ENCODE measurements at places on chromosomes 6 and 20.

- no peak overlapping the region for H3K4me3 ChIP-seq
- no peak for DNase-seq
- peaks cover 2% of the 10 kb centered on the region for H3K27me3 ChIP-seq
- H3K27ac ChIP-seq, result no peak overlapping the region
- H3K4me1 ChIP-seq, result no peaks in the 10 kb centered on the region
Measured at GRCh38 chr20:54995553-54995952, 520.2 kb downstream of the DOK5 start.

- no peaks in the 10 kb centered on the region for H3K4me1 ChIP-seq
- H3K27me3 ChIP-seq, result peaks cover 3% of the 10 kb centered on the region
- no peak for DNase-seq
- no peaks in the 10 kb centered on the region for H3K36me3 ChIP-seq
- no peak overlapping the region for H3K4me3 ChIP-seq
Measured at GRCh38 chr20:16699293-16699692, 30.5 kb upstream of the SNRPB2 start.

GRCh38 chr6:157755032-157755745 lies 67.9 kb upstream of the SNX9 start:
- no peak overlapping the region for H3K27ac ChIP-seq
- no peak overlapping the region for H3K4me3 ChIP-seq
- no peak for DNase-seq
- peaks cover 15% of the 10 kb centered on the region for H3K4me1 ChIP-seq
- no peaks in the 10 kb centered on the region for H3K27me3 ChIP-seq

DNA sequence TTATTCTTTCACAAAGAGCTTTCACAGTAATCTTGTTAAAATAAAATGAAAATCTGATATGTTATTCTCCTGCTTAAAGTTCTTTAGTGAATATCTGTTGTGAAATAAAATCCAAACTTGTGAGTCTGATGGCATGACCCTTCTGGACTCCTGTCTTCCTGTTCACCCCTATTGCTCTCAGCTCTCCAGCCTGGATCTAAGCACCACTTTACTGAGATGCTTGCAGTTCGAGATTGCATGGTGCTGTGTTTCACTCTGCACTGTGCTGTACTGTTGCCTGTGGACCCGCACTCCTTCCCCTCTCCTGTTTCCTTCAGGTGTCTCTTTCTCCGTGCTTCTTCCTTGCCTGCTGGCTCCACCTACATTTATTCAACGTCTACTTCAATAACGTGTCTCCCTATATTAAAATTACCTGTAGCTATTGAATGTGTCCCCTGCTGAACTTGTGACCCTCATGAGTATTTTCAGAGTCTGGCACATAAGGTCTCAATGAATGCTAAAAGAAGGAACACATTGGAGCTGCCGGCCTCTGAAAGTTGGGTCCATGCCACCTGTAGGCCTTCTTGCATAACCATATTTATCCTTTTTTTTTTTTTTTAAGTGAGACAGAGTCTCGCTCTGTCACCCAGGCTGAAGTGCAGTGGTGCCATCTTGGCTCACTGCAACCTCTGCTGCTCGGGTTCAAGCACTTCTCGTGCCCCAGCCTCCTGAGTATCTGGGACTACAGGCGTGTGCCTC lies 100.1 kb downstream of the ARID1B start:
- no peak overlapping the region for H3K4me3 ChIP-seq
- no peak for DNase-seq
- peaks cover 5% of the 10 kb centered on the region for H3K36me3 ChIP-seq
- peaks cover 8% of the 10 kb centered on the region for H3K4me1 ChIP-seq

GRCh38 chr6:90406957-90407356 lies 110.3 kb upstream of the BACH2 start:
- H3K27me3 ChIP-seq, result no peaks in the 10 kb centered on the region
- DNase-seq, result no peak
- peaks cover 42% of the 10 kb centered on the region for H3K4me1 ChIP-seq
- H3K36me3 ChIP-seq, result no peaks in the 10 kb centered on the region
- no peak overlapping the region for H3K4me3 ChIP-seq
- no peak overlapping the region for H3K27ac ChIP-seq

DNA sequence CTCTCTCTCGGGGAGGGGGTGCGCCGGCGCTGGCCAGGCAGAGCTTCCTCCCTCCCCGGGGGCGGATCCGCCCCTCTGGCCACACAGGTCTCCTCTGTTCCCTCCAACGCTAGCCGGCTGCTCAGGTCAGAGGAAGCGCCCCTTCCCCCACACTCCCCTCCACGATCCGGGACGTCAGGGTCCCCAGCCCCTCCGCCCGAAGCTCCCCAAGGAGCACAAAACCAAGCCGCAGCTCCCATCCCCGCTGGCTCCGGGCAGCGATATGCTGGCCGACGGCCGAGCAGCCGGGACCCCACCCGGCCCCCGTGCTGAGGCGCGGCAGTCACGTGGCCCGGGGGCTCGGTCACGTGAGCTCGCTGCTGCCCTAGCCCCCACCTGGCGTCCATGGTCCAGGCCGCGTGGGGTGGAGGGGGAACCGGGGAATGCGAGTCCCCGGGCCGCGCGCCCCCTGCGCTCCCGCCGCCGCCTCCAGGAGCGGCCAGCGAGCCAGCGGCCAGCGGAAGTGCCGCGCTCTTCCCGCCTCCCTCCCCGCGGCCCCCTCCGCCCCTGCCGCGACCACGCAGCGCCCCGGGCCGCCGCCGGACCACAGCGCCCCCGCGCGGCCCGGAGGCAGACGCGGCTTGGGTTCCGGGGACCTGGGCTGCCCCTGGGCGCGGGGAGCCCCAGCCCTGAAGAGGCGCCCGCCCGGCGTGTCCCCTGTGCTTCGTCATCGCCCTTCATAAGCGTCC lies at the start of gene SLC35B2:
Gene SLC35B2 (minus strand): TSS at position 504 of the 728 bp plus-strand sequence. CDS start 118 bp downstream, at position 386.
- DNase-seq, result peak; percentile 58
- peak within 1 kb of the TSS; percentile 75 for H3K4me3 ChIP-seq
- peaks cover 61% of the 10 kb centered on the region for H3K36me3 ChIP-seq
- peak within 1 kb of the TSS; percentile 71 for H3K27ac ChIP-seq
- peaks cover 5% of the 10 kb centered on the region for H3K4me1 ChIP-seq
- no peaks in the 10 kb centered on the region for H3K27me3 ChIP-seq

DNA sequence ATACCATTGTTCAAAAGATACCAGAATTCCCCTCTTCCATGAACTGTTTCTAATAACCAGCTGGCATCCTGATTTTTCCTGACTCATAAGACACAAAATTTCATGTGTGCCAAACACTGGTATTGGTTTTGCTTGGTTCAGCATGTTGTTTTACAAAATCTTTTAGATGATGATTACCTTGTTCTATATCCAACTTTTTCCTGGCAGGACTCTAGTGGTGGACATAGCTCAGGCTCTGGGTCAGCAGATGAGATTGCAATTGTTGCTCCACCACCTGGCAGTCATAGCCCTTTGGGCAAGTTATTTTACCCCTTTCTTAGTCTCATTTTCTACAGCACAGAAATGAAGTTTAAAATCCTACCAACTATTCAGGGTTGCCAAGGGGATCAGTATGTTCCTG lies 6.2 kb downstream of the TRIM38 start:
- H3K36me3 ChIP-seq, result peaks cover 87% of the 10 kb centered on the region
- DNase-seq, result no peak
- H3K27me3 ChIP-seq, result no peaks in the 10 kb centered on the region
- no peak overlapping the region for H3K27ac ChIP-seq
- peaks cover 36% of the 10 kb centered on the region for H3K4me1 ChIP-seq

Data from T-cell (primary cell).